NCI-H2029 (cell line): ENCODE measurements at places on chromosomes 6 and 20.
A peak's percentile ranks its signal among the peaks of the same experiment; 100 is the strongest.

GRCh38 chr6:138419766-138420165 is 15.7 kb downstream of the HEBP2 start:
- DNase-seq, result no peak

- no peak for DNase-seq
Observed at GRCh38 chr6:70396163-70396562, 17.1 kb upstream of the FAM135A start.

- no peak for DNase-seq
Observed at GRCh38 chr20:51428401-51429143, 113.9 kb downstream of the NFATC2 start.

DNA sequence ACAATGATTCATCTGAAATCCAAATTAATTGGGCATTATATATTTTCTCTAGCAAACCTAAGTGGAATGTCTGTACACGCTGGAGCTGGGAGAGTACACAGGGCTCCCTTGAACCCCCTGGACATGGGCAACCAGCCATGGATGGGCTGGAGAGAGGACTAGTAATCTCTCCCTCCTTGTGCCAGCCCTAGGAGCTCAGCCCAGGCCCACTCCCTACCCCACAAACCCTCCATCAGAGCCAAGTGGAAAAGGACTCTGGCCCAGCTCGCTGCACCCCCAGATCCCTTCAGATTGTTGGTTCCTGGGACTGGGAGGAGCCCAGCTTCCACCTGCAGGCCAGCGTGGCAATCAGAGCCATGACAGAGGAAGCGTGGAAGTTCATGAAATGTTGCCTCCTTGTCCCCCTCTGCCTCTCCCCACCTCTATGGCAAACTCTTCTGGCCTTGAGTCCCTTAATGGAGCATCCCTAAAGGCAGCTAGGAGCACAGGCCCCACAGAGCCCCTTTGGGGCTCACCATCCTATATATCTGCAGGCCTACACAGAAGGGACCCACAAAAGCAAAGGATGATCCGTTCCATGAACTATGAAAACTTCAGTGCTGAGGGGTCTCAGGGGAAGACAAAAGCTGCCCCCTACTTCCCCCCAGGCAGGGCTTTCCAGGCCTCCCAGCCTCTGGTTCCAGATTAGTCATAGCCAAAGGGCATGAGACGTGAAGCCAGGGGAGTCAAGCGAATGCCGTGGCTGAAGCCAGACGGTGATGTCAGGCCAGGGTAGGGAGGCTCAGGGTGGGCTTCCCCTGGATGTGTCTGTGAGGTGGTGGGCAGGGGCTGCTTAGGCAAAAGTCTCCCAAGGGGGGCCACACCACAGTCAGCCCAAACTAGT is 126.4 kb upstream of the MAFB start:
- no peak for DNase-seq

DNA sequence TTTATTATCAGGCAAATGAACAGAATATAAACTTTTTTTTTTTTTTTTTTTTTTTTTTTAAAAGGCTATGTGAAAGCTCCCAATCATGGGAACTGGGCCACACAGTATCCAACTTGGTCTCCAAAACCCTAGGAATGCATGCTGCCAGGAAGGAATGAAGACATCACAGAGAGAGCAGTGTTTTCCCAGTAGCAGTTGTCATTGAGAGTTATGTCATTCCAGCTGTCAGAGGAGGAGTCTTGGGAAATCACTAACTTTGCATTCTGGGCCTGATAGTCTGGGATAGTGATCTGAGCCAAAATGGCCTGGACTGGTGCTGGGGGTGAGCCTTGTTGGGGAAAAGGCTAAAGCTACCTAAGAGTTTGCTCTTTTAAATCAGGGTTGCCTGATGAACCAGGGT is 231.3 kb upstream of the MAP3K7 start:
- DNase-seq, result no peak

- DNase-seq, result no peak
Observed at GRCh38 chr6:124205921-124206320, 402.3 kb downstream of the NKAIN2 start.

- no peak for DNase-seq
Observed at GRCh38 chr6:56419191-56419590, 171.8 kb upstream of the COL21A1 start.

DNA sequence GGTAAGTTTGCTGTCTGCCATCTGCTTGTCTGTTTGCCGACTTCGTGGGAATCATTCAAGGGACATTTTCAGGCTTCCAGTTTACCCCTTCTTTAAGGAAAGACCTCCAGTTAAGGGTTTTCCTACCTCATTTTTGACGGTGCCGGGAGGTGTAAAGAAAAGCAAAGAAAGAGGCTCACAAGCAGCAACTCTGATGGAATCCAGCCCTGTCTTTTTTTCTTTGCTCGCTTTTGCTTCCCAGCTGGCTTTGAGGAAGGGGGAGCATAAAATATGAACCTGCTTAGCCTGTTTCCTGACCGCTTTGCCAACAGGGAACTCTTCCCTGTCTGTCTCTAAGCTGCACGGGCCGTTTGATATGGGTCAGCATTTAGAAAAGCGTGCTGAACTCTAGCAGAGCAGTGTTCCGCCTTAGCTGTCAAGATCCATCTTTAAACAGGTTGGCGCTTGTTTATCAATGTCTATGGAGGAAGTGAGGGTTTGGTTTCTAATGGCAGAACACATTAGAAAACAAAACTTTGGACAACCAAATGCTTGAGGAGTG is 13.8 kb downstream of the SYTL3 start:
- peak; percentile 59 for DNase-seq

DNA sequence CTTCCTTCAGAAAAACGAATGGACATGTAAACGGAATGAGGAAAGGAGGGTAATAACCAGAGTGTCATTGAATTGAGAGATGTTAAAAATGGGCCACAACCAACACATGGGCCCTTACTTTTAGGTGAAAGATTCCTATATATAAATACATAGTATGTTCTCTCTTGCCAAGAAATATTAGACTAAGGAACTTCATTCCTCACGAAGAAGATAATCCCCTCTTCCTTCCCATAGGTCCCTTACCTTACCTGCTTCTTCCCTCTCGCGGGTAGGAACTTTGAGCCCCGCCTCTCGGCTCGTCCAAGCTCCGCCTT is 295 bp upstream of the TBC1D22B start:
- no peak for DNase-seq

DNA sequence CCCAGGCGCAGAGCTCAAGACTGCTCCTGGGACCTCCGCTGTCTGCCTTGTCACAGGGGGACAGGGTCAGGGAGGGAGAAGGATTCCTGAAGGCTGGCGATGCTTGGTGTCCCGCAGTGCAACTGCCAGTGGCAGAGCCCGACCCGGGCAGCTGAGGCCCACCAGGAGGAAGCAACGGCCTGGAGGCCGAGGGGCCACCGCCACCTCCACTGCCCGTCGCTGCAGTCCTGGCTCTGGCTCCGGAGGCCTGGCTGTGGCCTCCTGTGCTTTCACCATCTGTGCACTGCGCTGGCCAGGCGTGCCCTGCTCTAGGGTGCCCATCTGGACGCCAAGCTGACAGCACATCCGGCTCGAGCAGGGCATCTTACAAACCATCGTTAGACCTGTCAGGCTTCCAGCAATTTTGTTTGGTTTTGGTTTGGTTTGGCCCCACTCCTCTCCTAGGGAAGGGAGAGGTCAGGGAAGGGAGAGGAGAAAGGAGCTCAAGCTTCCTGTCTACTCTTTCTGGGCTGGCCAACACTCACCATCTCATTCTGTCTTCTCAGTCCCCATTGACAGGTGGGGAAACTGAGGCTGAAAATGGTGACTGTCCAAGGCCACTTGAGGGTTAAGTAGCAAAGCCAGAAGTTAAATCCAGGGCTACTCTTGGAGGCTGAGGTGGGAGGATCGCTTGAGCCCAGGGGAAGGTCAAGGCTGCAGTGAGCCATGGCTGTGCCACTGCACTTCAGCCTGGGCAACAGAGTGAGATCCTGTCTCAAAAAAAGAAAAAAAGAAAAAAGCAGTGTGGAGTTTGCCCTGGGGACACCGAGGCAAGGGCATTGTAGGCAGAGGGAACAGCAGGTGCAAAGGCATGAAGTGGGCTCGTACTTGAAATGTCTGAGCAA is 37.7 kb upstream of the NOL4L start:
- no peak for DNase-seq

- no peak for DNase-seq
Observed at GRCh38 chr20:8646716-8647115, 422.2 kb upstream of the PLCB4 start.

DNA sequence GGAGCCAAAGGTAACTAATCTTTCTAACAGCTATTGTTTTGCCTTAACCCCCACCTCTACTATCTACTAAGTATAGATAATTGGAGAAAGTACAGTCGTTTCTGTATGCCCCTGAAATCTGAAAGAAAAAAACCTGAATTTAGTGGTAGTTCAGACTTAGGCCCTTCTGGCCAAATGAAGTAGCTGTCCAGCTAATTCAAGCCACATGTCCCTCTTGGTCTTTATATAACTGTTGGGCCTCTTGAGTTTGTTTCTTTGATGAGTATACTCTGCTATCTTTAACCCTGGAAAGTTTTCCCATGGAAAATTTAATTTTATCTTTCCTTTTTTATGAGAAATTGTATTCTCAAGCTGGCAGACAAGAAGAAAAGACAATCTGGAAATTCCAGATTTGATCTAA is 73.0 kb upstream of the FAM8A1 start:
- DNase-seq, result no peak

GRCh38 chr6:113994934-113995342 is 24.0 kb upstream of the HDAC2 start:
- peak; percentile 92 for DNase-seq

- DNase-seq, result no peak
Observed at GRCh38 chr6:25435416-25435985, 156.3 kb downstream of the CARMIL1 start.

- DNase-seq, result no peak
Observed at GRCh38 chr6:113102761-113103160, 754.4 kb upstream of the MARCKS start.

DNA sequence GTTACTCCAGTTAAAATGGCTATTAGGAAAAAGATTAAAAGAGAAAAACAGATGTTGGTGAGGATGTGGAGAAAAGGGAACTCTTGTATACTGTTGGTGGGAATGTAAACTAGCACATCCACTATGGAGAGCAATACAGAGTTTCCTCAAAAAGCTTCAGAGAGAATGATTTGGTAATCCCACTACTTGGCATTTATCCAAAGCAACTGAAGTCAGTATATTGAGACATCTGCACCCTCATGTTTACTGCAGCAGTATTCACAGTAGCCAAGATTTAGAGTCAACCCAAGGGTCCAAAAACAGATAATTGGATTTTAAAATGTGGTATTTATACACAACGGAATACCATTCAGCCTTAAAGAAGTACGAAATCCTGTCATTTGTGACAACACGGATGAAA is 469.5 kb downstream of the QKI start:
- no peak for DNase-seq

DNA sequence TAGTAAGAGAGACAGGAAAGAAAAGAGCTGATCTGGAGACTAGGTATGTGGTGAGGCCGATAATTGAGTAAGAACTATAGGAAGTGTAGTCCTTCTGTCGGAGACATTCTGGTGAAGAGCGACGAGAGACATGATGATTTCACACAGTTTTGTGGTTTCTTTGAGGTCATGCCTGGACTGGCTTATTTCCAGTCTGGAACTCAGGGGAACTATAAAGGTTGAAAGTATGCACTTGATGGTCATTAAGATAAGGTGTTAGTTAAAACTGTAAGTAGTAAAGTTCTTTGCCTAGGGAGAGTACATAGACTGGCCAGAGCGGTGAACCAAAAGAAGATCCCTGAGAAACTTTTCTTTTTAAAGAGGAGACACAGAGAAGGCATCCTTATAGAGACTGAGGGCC is 68.8 kb downstream of the RFX6 start:
- DNase-seq, result no peak

GRCh38 chr6:166657531-166657930 is 30.5 kb upstream of the RPS6KA2 start:
- DNase-seq, result no peak

DNA sequence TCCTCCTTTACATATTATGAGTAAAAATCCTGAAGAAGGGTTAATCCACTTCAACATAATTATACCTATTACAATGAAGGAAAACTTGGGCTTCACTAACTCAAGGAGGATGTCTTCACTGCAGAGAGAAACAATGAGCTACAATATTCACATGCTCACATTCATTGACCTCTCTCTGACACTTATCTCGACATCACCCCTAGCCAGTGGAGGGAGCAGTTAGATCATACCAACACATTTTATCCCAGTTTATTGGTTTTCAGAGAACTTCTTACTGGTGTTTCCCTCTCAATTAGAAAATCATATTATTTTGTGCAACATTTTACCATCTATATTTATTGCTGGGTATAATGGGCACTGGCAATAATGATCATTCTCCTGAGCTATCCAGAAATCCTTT is 646.5 kb downstream of the TENT5A start:
- no peak for DNase-seq

- no peak for DNase-seq
Observed at GRCh38 chr6:151010071-151010470, 144.6 kb downstream of the MTHFD1L start.

GRCh38 chr6:10591422-10592160 is 70.4 kb downstream of the GCNT2 start:
- no peak for DNase-seq

DNA sequence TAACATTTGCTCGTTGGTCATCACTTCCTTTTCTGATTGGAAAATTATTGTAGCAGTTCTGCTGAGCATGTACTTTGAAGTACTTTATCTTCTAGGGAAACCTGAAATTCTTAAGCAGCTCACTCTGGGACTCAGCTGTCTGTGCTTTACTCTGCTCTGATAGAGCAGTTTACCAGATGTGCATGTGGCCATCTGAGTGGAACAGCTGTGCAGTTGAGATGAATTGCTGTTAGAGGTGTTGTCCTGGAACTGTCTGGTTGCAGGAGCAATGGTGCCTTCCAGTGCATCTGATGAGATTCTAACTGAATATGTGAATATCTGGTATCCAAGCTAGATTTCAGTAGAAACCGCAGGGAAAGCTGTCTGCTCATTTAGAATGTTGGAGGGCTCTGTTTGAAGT is 27.2 kb downstream of the PANK2 start:
- DNase-seq, result no peak

DNA sequence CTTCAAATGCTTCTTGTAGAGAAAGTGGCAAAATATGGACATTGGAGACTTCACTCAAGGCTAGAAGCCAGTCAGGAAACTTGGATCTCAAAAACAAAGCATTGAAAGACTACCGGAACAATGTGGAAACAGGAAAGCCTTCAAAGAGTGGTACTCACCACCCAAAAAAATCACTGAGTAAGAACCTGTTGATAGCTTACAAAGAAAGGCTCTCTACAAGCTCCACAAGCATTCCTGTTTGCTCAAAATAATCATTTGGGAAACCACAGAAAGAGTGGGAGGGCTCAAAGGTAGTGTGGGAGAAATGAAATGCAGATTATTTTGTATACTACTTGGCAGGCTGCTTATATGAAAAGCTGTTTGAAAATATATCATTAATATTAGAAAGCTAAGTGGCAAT is 9.5 kb upstream of the DST start:
- DNase-seq, result no peak

GRCh38 chr20:33923740-33924139 is 70.0 kb upstream of the RALY start:
- DNase-seq, result no peak
